COLO829 (cell line): ENCODE measurements at places on chromosomes 2 and 18.

- no peak for DNase-seq
These were observed 875 bp upstream of the MAP3K19 start for GRCh38 chr2:135048122-135048521.

- no peak for DNase-seq
These were observed 4.2 kb downstream of the ZNF516 start for GRCh38 chr18:76490670-76491472.

DNA sequence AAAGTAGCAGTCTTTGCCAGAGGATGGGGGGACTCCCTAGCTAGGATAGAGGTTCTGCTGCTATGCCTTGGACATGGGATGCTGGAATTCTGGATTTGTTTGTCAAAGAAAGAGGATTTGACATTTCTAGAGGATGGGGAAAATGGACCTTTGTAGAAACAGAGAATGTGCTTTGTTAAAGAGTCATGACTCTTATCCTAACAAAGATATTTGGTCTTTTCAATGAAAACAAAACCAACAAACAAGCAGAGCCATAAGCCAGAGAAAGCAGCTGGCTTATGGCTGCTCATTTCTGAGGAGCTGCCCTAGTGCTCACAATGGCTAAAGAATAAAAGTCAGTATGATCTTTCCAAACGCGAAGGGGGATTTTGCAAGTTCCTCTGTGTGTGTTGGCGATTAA, 40.8 kb upstream of the MAPRE2 start:
- no peak for DNase-seq

DNA sequence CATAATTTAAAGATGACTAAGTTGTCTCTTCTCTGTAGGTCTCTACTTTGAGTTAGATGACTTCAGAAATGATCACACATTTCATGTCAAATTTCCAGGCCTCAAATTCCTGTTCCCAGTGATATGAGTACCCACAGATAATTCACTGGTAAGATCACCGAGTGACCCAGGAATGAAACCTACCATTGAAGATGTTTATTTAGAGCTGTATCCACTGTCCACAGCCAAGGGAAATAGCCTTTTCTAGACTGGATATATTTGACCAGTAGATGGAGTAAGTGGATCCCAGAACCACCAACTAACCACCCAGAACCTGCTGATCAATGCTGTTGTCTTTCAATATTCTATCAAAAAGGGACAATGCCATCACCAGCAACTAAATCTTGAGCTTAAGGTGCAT, 238.8 kb downstream of the SLC8A1 start:
- DNase-seq = no peak

- no peak for DNase-seq
These were observed 224.7 kb downstream of the SLC8A1 start for GRCh38 chr2:40227210-40227609.

DNA sequence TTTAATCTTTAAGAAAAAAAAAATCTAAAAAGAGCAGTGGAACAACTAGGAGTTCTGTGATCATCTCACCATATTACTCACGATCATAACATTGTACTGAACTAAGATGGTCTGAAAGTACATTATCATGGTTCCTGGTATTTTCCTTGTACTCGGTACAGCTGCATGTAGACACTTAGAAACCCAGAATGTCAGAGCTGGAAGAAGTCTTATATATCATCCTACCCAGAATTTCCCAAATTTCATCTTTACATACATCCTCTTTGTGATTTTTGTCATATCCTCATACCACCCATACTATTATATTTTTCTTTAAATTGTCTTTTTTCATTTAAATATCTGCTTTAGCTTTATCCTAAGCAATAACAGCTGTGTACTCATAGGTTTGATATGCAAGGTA, 12.4 kb upstream of the ST3GAL5 start:
- DNase-seq = no peak

- no peak for DNase-seq
These were observed 81.7 kb upstream of the CTAGE1 start for GRCh38 chr18:22499421-22499820.

DNA sequence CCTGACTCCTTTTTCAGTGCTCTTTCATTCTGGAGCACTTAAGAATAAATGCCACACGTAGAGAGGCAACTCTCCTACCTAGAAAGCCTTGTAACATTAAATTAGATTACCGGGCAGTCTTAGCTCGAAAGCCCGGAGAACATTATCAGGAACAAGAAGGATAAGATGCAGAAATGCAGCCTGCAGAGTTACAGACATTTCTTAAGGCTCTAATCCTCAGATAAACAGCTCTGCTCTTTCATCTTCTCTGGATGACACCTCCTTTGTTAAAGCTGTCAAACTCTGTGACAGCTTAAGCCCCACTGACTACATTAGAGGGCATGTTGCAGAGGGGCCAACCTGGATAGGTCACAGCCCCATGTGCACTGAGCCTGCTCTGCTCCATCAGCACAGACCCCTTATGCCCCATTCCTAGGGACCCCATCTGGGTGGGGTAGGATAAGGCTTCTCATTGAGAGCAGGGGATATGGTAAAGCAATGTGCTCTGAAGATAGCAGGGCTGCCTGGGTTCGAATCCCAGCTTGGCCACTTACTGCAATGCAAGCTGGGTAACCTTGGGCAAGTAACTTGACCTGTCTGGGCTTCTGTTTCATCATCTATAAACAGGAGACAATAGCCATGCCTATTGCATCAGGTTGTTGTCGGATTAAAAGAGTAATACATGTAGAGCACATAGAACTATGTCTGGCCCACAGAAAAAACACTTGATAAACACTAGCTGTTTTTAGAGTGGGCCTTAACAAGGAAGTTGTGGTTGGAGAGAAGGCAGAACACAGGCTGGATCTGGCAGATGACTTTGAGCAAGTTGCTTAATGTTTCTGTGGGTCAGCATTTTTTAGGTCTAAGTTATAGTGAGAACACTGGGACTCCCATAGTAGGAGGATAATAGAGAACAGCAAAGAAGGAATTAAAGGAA, 111.4 kb downstream of the THNSL2 start:
- no peak for DNase-seq

DNA sequence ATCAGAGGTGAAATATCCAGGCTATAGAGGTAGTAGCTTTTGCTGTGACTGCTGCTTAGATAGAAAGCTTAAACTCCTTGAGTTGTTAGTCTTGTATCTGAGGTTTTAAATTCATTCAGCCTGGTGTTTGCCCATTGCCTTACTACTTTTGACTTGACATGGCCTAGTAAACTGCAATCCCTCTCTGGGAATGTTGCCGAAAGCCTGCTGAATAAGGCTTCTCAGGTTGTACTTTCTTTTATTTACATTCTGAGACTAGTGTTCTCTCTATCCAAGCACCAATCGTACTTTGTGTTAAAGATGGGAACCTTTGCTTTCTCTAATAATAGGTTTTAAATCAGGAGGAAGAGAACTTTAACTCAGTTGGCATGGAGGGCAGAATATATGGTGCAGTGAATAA, 357.6 kb upstream of the CWC22 start:
- no peak for DNase-seq

DNA sequence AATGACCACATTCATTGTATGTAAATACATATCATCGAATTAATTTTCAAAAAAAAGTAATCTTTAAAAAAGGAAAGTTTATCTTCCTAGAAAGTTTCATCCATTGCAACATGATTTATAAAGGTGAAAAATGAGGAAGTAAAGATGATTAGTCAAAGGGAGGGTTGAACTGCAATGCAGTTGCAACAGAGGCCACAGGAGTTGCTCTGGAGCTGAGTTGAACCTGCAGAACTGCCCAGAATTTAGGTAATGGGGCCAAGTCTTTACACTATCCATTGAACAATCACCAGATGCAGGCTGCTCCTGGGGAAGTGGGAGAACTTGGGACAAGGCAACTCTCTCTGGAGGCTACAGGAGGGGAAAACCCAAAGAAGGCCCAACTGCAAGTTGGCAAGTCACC, 390.7 kb downstream of the METTL4 start:
- DNase-seq = no peak

- DNase-seq = no peak
These were observed 274.7 kb downstream of the RND3 start for GRCh38 chr2:150212722-150213171.

DNA sequence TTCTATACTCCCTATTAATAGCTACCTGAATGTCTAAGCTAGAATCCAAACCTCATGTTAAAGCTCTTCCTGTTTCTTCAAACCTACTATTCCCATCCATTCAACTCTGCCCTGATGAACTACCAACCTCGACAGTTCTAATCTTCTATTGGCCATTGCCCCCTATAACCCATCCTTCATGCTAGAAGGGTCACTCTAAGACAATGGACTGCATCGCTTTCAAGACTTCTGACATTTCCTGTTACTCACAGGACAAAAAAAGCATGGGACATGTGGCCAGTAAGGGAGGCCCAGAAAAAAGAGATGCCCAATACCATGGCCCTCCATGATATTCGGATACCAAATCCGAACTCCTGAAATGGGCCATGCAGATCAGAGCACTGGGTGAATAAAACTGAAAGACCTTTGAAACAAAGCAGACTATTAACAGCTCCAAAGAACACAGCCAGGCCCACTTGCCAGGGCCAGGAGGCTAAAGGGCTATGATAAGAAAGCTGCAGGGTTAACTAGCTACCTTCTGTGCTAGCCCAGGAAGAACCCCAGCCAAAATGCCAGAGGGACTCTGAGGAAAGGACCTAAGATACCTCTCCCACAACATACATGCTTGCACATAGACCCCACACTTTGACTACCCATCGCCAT, 4.5 kb downstream of the B4GALT6 start:
- DNase-seq = no peak

DNA sequence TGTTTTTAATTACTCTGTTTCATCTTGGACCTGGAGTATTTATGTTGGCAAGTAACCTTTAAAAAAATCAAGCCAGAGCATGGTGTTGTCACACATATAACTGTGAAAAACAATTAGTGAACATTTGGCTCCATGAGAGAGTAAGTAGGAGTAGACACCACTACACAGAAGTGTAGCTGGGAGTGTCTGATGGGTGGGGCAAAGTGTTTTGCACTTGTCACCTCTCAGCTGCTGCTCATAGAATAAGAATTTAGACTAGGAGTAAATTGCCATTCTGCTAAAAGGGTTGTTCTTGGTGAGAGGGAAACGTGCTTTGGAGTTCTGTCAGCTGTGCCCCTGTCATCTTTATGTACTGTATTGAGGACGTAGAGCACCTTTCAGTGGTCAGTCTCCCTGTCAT, 114.5 kb downstream of the TTC27 start:
- DNase-seq = no peak

GRCh38 chr2:182867426-182868053, 1.1 kb upstream of the FRZB start:
- DNase-seq = no peak

DNA sequence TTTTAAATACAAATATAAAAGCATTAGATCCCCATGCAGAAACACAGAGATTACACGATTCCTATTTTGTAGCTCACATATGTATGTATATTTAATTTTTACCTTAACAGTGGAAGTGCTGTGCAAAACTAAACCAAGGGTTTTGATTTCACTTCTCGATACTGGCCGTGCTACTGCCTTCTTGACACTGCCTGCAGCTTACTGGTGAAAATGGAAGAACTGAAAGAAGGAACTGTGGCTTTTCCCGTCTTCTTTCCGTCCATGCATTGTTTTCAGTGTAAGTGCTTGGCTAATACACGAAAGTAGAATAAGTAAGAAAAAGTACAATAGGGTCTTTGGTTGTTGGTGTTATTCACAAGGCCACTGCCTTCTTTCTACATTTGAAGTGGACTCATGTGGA, 129.5 kb downstream of the NDUFA10 start:
- no peak for DNase-seq

DNA sequence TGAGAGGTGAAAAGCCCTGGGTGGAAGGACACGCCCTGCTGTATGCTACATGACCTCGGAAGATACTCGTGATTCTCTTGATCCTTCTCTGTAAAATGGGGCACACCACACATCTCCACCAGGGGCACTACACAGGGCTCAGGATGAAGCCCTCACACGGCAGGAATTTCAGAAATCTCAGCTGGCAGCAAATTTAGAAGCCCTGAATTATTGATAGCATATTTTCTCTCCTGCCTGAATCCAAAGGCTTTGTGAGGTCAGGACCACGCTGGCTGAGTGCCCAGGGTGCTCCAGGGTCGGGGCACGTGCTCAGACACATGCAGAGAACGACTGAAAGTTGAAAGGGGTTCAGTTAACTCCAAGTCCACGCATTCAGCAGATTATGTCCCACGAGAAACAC, 42.1 kb upstream of the GALR1 start:
- DNase-seq = peak; percentile 79

- DNase-seq = no peak
These were observed 24.3 kb downstream of the INPP5D start for GRCh38 chr2:233084488-233084887.

DNA sequence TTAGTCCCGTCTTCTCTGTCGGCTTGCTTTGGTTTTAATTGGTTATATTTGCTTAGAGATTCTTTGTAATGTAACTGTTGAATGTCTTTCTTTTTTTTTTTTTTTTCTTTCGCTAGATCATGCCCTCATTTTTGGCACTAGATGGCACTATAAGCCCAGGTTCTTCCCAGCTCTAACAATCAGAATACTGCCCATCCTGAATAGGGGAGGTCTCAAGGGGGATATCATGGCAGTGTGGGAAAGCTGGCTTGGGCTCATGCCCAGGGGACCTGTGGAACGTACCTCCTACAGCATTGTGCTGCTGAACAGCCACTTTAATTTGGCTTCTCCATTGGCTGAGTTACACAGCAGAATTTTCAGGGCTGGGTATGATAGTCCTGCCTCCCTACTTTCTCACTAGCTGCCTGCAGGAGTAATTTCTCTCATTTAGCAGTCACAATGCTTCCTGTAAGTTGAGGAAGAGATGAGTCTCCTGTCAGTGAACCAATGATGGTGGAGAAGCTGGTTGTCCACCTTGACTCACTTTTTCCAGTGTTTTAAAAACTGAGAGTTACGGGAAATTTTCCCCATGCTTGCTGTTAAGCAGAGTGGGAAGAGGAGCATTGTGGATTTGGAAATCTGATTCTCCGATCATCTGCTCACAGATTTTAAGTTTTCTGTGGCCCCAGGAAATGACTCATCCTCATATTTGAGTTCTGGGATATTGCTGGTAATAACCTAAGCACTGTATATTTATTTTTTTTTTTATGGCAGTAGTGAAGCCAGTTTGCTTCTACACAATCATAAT, 47.2 kb downstream of the RAD51AP2 start:
- DNase-seq = peak; percentile 6
